Skin of body (tissue), 3 donors: ENCODE measurements at places on chromosomes 3 and 15. TPM values are rescaled to one million over a fixed set of nuclear protein-coding genes. Genes with fewer than 3 reads are reported as not detected.

The PLIN1 gene
- 119 TPM for total RNA-seq

The TTC21A gene
- total RNA-seq: 4.3 TPM

The GNB4 gene
- total RNA-seq: 57.4 TPM

The LSAMP gene
- 7.9 TPM for total RNA-seq

The CCDC32 gene
- 15.0 TPM for total RNA-seq

The SLC35G2 gene
- 7.1 TPM for total RNA-seq

The KLF15 gene
- 5.9 TPM for total RNA-seq

The C15orf62 gene
- 3.3 TPM for total RNA-seq

The PCSK6 gene
- 20.9 TPM for total RNA-seq

The SLMAP gene
- 83.2 TPM for total RNA-seq

The VGLL3 gene
- total RNA-seq: 53.1 TPM

The SAMD7 gene
- total RNA-seq: not detected

The C2CD4A gene
- total RNA-seq: not detected

The EIF2B5 gene
- total RNA-seq: 28.7 TPM

The SPATA12 gene
- 0.10 TPM for total RNA-seq

The SCN11A gene
- total RNA-seq: 1.9 TPM

The PLS1 gene
- total RNA-seq: 1.4 TPM

The ROPN1 gene
- 0.69 TPM for total RNA-seq

The ENTPD3 gene
- 0.79 TPM for total RNA-seq

The GOLGA8Q gene
- total RNA-seq: 4.7 TPM

The BCL6 gene
- total RNA-seq: 32.2 TPM

The PCNP gene
- 130 TPM for total RNA-seq

The TMA7 gene
- 152 TPM for total RNA-seq

The TMEM40 gene
- 10.8 TPM for total RNA-seq

The MOBP gene
- 0.10 TPM for total RNA-seq

The SI gene
- not detected for total RNA-seq

The UQCC5 gene
- total RNA-seq: 1.4 TPM

The ADAMTS17 gene
- total RNA-seq: 17.0 TPM

The PLA2G4F gene
- total RNA-seq: 6.8 TPM

The ITIH4 gene
- total RNA-seq: 4.6 TPM

The C3orf33 gene
- 3.7 TPM for total RNA-seq

The SHF gene
- 12.3 TPM for total RNA-seq

The ROBO1 gene
- 138 TPM for total RNA-seq

The MKRN2OS gene
- total RNA-seq: not detected

The MKRN3 gene
- total RNA-seq: 0.89 TPM

The LHFPL4 gene
- total RNA-seq: not detected

The CRTAP gene
- total RNA-seq: 140 TPM

The PHLDB2 gene
- 92.0 TPM for total RNA-seq

The ECT2 gene
- 27.8 TPM for total RNA-seq

The B3GNT5 gene
- 23.4 TPM for total RNA-seq

The ANKRD63 gene
- total RNA-seq: not detected

The FAM174B gene
- 16.2 TPM for total RNA-seq

The ACTC1 gene
- 126 TPM for total RNA-seq

The TEX55 gene
- total RNA-seq: not detected

The GLDN gene
- 14.4 TPM for total RNA-seq

The LPCAT4 gene
- 7.6 TPM for total RNA-seq

The ARL14 gene
- not detected for total RNA-seq
